ENCODE measurements at places on chromosomes 2 and 18. TPM values are rescaled to one million over a fixed set of nuclear protein-coding genes. Genes with fewer than 3 reads are reported as not detected.

GRCh38 chr18:77524909-77525308 lies 275.3 kb downstream of the GALR1 start:
- H3K36me3 ChIP-seq, result no peaks in the 10 kb centered on the region
- no peak for DNase-seq
- no peaks in the 10 kb centered on the region for H3K4me1 ChIP-seq
- no peak overlapping the region for H3K4me3 ChIP-seq
- H3K27ac ChIP-seq, result no peak overlapping the region
- no peaks in the 10 kb centered on the region for H3K27me3 ChIP-seq

- H3K4me1 ChIP-seq, result peaks cover 64% of the 10 kb centered on the region
- no peak overlapping the region for H3K4me3 ChIP-seq
- no peak for DNase-seq
Observed at GRCh38 chr18:58269931-58270330, 225.9 kb downstream of the NEDD4L start.

DNA sequence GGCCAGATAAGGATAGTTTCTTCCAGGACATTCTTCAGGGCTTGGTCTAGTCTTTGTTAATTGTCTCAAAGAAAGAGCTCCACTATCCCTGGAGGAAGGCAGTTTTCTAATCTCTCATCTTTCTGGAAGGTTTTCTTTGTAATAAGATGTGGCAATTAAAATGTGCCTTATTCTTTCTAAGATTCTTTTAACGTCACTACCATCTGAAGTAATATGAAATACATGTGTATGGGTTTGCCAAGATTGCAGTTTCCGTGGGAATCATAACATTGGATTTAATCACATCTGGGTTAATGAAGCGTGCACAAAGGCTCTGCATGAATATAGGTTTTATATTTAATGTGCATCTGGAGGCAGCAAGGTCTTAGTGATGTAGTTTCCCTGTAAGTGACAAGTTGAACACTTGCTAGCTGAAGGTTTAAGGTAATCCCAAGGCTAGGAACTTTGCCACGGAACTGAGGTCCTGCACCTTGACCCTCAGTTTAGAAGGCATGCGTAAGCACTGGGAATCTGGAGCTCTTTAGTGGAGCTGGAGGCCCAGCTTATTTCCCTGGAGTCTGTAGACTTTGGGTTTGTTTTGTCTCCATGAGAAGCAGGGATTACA lies 25.7 kb downstream of the DIS3L2 start:
- DNase-seq, result no peak
- H3K4me1 ChIP-seq, result no peaks in the 10 kb centered on the region
- H3K27ac ChIP-seq, result no peak overlapping the region
- no peaks in the 10 kb centered on the region for H3K36me3 ChIP-seq
- H3K27me3 ChIP-seq, result no peaks in the 10 kb centered on the region

DNA sequence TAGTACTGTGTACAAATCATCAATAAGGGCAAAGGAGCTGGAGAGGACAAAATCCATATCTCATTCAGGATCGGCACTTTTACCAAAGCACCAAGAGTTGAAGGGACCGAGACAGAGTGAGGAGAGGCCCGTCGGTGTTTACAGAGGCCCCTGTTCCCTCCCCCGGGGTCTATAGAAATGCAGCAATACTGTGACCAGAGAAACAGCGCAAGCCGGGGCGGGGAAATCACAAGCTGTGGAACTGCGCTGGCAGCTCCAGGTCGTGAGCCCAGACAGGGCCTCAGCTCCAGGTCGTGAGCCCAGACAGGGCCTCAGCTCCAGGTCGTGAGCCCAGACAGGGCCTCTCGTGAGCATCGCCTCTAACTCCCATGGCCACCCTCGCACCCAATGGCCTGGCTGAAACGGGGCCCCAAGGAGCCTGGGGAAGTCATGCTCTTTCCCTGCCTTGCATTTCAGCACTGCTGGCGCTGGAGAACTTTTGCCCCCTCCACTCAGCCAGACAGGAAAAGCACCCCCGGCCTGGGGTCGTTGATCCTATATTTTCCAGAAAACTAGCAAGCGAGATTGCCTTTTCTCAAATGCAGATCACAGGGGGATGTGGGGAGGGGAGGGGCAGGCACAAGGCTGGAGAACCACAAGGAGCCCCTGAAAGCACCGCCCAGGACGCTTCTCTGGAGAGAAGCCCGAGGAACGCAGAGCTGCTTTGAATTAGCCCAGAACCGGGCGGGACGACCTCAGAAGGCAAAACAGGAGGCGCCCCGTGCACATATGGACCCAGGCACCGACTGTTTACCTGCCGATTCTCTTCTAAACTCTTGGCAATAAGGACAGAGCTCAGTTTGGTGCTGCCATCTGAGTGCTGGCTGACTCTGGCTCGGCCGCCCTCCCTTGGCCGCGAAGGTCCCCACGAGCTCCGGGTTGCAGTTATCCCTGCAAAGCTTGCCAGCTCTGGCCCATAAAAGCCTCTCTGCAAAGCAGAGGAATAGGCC lies 223.7 kb downstream of the ACKR3 start:
- no peaks in the 10 kb centered on the region for H3K4me1 ChIP-seq
- no peaks in the 10 kb centered on the region for H3K27me3 ChIP-seq
- H3K36me3 ChIP-seq, result no peaks in the 10 kb centered on the region
- no peak overlapping the region for H3K27ac ChIP-seq
- H3K4me3 ChIP-seq, result no peak overlapping the region
- DNase-seq, result no peak

The C2orf15 gene
- 2.8 TPM for total RNA-seq

The DGKD gene
- total RNA-seq, result 8.3 TPM

All from pancreas (tissue), 10 donors.